ENCODE measurements at places on chromosomes 16 and 17.

DNA sequence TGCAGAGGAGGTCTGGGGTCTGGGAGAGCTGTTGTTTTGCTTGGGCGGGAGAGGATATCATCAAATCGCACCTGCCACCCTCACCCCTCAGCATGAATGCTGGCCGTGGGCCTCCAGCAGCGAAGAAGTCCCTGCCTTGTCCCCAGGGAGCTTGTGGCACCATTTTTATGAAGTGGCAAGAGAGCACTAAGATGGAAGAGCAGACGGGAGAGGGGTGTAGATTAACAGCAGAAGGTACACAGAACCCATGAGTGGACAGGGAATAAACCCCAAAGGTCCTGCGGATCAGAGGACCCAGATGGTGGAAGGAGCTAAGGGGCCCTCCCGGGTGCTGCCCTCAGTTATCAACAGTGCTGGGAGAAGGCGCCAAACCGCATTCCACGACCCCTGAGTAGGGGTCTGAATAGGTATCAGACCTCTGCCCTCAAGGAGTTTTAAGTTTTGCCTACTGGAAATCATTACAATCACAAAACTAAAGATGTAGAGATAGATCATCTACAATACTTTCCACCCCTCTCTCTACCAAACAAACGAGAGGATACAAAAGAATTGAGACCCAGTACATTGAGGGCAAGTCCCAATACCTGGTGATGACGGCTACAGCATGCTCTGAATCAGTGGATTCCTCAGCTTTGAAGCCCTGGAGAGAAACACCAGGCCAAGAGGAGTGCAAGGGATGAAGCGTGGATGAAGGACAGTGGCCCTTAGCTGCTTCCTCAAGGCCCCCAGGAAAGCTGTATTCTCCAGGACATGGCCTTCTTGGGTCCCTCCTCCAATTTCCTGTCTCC, 60.2 kb downstream of the CCDC182 start:
- no peak for DNase-seq

GRCh38 chr16:30040221-30040620, 9.2 kb upstream of the TLCD3B start:
- no peak for DNase-seq

DNA sequence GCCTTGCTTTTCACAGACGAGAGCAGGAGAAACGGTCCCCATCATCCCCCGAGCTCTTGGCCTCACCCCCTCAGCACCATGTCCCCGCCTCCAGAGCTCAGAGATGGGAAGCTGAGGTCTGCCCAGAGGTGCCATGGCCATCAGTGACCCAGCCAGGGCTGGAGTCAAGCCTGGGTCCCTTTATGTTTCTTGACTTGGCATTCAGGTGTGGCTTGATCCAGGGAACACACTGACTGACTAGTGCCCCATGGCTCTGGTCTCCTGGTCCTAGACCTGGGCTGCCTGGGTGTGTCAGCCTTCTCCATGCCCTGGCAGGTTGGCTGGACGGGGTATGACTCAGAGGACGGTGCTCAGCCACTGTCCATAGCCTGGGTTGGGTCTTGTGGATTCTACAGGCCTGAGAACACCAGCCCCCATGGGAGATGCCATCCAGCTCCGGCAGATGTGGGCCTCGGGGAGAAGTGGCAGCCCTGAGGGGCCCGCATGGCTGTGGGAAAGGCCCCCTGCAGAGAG, 54.2 kb downstream of the ZFPM1 start:
- DNase-seq: no peak

- DNase-seq: no peak
Measured at GRCh38 chr17:43818966-43819365, 14.0 kb downstream of the MPP3 start.

GRCh38 chr17:58278661-58279015, 2.1 kb downstream of the MPO start:
- DNase-seq: peak; percentile 49

- no peak for DNase-seq
Measured at GRCh38 chr17:69059458-69060175, 1.1 kb downstream of the ABCA9 start.

DNA sequence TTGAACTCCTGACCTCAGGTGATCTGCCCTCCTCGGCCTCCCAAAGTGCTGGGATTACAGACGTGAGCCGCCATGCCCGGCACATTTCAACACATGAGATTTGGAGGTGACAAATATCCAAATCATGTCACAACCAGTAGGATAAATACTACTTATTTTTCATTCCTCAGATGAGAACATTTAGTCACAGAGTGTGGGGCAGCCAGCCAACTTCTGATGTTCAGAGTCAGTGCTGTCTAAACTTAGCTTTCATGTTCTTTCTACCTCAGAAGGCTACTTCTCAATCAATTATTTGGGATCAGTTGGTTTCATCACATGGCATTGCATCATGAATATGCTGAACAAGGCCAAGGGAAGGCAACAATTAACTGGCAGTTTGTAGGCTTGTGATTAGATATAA, 134.5 kb downstream of the CDH13 start:
- no peak for DNase-seq

DNA sequence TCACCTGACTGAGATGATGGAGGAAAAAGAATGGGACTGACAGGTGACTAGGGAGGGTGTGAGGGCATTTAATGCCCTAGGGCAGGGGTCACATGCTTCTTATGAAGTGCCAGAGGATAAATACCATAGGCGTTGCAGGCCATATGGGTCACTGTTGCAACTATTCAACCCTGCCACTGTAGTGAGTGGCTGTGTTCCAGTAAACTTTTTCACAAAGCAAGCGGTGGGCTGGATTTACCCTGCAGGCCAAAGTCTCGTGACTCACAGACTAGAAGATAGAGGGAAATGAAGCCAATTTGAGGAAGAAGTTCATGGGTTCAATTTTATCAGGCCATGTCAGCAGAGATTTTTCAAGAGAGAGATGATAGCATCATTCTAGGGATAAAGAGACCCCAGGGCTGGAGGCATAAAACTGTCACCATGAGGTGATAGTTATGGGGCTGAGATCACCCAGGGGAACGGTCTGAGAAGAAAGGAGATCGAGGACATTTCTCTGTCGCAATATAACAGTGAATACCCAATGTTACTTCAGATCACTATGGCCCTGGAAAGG, 8.6 kb downstream of the ARHGAP17 start:
- DNase-seq: no peak

GRCh38 chr17:78954684-78955083, 25.0 kb downstream of the LGALS3BP start:
- no peak for DNase-seq

- DNase-seq: peak; percentile 56
Measured at GRCh38 chr17:77783991-77784820, 174.3 kb upstream of the TNRC6C start.

- DNase-seq: no peak
Measured at GRCh38 chr17:67891481-67892119, 66.3 kb downstream of the BPTF start.

- no peak for DNase-seq
Measured at GRCh38 chr16:66508248-66508913, 41.5 kb downstream of the TK2 start.

- DNase-seq: peak; percentile 33
Measured at GRCh38 chr17:33292201-33292980, 704 bp downstream of the ASIC2 start.

DNA sequence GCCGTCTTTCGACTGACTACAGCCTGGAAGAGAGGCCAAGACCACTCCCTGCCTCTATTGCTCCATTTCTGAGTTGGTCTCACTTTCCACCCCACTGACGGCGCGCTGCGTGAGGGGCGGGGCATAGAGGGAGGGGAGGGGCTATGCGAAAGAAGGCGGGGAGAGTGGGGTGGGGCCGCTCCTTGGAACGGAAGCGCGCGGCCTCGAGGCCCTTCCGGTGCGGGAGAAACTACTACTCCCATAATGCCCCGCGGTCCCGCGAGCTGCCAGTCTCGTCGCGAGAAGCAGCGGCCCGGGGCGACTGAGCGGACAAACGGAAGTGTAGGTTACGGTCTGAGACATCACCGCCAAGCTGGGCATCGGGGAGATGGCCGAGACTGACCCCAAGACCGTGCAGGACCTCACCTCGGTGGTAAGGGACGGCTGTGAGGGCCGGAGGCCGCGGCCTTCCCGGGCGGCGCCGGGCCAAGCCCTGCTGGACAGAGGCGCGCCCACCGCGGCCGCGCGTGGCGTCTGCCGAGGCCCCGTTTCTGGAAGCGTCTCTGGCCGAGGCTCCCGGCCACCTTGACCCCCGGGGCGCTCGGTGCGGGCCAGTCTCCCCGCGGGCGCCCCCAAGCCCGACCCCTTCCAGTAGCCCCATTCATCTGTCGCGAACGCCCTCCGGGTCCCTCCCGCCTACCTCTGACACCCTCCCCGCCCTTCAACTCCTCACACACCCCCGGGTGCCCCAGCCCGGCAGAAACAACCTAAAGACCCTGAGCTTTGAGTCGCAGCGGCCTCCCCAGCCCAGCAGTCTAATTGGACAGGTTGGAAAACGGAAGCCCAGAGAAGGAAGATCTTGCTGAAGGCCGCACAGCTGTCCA, at the start of gene HSBP1:
TSS of gene HSBP1 (plus strand) at position 269 of the 863 bp plus-strand sequence. CDS start at position 368, 99 bp downstream.
- DNase-seq: peak; percentile 98

GRCh38 chr17:16443511-16444257, 28.3 kb downstream of the TRPV2 start:
- DNase-seq: no peak

DNA sequence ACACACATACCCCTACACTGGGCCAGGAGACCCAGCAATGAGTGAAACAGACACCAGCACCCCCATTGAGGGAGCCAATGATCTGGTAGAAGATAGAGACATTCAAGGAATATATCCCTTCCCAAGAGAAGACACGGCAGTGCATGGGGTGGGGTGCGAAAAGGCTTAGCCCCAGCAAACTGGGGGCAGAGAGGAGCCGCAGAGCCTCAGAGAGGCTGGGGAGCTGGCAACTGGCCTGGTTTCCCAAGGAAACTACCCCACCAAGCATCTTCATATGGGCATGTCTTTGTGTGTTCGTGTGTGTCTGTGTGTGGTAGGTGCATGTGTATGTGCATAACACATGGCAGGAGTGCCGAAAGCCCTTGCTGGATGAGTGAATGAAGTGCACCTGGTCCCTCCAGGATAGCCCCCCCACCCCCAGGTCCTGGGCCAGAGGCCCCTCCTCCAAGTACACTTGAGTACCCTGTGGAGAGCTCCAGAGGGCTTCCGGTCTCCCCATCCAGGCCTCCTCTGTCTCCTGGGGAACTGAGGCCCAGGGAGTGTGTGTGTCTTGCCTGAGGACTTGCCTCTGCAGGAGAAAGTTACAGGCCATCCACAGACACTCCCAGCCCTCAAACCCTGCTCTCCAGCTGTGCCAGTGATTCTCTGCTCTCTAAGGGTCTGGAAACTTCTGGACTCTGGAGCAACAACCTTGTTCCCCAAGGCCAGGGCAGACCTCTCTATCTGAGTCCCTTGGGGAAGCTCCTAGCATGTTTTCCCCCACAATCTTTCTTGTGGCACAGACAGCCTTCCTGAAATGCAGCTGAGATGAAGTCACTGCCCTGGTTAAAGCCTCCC, 15.9 kb downstream of the TBX2 start:
- DNase-seq: no peak

DNA sequence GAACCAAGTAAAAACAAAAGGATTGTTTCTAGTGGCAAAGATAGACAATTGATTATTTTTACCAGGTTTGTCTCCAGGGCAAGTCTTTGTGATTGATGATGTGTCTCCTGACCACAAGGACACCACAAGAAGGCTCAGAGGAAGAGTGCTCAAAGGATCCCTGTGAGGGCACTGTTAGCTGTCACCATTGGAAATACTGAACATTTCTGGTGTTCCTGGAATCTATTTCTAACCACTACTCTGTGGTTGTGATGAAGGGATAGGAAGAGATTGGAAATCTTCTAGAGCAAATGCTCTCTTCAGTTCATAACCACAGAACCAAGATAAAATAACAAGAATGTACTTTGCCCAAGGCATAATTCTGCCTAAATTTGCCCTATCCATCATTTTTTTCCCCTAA, 15.3 kb downstream of the RNF43 start:
- DNase-seq: no peak

GRCh38 chr17:6531575-6531974, 24.8 kb downstream of the PITPNM3 start:
- no peak for DNase-seq

DNA sequence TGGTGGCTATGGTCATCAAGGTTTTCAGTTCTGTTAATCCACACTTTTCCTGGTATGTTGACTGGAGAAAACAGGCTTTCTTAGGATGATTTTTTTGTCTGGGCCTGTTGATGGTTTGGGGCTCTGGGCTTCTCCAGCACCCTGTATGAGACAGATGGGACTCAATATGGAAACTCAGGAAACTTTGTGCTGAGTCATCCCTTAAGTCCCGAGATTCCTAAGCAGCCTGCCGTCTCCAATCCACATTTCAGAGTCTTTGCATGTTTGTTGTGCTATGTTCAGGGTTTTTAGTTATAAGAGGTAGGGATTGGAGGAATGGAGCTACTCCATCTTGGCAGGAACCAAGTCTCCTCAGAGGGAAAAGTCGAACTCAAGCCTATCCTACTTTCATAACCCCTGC, 253.3 kb upstream of the FOXF1 start:
- no peak for DNase-seq

DNA sequence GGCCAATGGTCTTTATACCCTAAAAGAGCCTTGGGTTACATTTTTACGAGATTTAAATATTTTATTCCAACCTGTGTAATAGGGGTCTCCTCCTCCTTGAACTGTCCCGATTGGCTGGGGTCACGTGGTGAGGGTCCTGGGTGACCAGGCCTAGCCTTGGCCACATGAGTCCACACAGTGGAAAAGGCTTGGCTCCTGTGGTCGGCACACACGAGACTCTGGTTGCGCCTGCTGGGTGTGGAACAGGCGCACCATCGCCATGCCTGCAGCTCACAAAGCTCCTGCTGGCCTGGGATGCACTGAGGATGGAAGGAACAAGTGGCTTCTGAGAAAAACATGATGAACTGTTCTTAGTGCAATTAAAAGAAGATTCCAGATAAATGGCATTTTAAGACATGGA, 103.9 kb upstream of the ZNF750 start:
- DNase-seq: no peak

GRCh38 chr17:11326492-11326891, 85.5 kb downstream of the SHISA6 start:
- DNase-seq: no peak

GRCh38 chr17:3722716-3723115, 987 bp upstream of the HASPIN start:
- no peak for DNase-seq

DNA sequence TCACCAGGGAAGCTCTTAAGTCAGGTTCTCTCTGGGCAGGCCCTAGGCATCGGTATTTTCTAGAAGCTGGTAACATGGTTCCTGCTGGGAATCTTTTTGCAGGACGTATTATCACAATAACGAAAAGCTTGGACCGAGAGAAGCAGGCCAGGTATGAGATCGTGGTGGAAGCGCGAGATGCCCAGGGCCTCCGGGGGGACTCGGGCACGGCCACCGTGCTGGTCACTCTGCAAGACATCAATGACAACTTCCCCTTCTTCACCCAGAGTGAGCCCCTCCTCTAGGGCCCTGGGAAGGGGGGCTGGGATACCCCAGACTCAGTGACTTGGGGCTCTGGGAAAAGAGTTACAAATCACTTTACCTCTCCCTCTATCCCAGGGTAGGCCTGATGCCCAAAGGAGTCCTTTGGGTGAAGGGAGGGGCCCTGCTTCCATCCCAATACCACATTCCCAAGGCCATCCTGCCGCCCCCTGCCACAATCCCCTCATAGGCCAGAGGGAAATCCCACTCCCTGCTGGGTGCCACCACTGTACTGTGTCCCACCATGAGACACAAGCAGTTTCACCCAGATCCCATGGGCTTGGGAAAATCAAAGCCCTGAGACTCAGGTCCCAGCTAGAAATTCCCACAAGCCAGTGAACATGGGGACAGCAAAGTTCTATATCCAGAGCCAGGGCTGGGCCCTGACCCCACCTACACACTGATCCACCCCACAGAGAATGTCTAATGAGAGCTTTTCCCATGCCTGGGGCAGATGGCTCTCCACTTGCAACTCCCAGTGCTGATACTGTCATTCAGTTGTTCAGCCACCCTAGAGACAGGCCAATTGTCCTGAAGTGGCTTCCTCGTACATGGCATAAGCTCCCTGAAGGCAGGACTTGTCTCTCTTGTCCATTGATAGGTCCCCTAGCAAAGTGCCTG, 23.0 kb downstream of the CDH5 start:
- no peak for DNase-seq

Measured in GM13976 (cell line).